ENCODE measurements at places on chromosomes 4 and X. TPM values are rescaled to one million over a fixed set of nuclear protein-coding genes. Genes with fewer than 3 reads are reported as not detected.

GRCh38 chrX:39492497-39493162 lies 605.1 kb downstream of the BCOR start:
- no peak overlapping the region for H3K27ac ChIP-seq
- no peak overlapping the region for H3K4me3 ChIP-seq
- DNase-seq = no peak

DNA sequence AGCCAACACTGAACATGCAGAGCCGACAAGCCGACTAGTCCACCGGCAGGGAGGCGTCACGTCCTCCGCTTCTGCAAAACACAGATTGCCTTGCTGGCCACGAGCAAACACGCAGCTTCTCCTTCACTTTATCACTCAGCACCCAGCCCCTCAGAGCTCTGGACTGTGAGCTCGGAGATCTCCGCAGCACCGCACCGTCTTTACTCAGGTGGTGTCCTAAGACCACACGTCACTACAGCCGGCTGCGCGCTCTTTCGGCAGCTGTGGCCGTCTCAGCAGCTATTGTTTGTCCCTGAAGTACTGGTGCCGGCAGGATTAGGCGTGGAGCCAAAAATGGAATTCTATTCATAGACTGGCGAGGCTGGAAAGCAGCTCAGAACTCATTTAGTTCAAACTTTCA lies 72.0 kb downstream of the FAT1 start:
- DNase-seq = no peak
- no peak overlapping the region for H3K4me3 ChIP-seq
- no peaks in the 10 kb centered on the region for H3K4me1 ChIP-seq
- no peaks in the 10 kb centered on the region for H3K27me3 ChIP-seq

GRCh38 chrX:2264179-2265030 lies 236.4 kb downstream of the DHRSX start:
- no peaks in the 10 kb centered on the region for H3K4me1 ChIP-seq
- no peak overlapping the region for H3K4me3 ChIP-seq
- H3K27ac ChIP-seq = no peak overlapping the region
- DNase-seq = no peak

HMGN5 gene
- 1.0 TPM for total RNA-seq

Measured in naive thymus-derived CD4-positive, alpha-beta T cell (primary cell).